ENCODE measurements at places on chromosomes 2 and 18.

- no peak for DNase-seq
These were observed 35.2 kb downstream of the CENPO start for GRCh38 chr2:24828238-24828996.

DNA sequence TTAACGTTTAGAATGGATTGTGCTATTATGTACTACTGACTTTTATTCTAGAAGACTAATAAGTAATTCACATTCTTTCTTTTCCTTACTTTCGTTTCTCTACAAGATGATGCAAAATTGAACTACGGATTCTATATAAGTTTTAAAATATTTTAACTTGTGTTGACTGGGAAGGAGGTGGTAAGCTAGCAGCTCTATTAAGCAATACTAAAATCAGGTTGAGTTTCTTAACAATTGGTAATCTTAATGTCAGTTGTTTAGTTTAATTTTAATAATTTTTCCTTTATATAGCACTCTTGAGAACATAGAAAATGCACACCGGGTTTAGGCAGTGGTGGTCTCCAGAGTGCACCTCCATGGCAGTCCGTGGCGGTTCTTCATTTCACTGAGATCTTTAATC, 215.2 kb downstream of the MCFD2 start:
- DNase-seq, result no peak

- no peak for DNase-seq
These were observed 39.9 kb downstream of the CENPO start for GRCh38 chr2:24832931-24833701.

DNA sequence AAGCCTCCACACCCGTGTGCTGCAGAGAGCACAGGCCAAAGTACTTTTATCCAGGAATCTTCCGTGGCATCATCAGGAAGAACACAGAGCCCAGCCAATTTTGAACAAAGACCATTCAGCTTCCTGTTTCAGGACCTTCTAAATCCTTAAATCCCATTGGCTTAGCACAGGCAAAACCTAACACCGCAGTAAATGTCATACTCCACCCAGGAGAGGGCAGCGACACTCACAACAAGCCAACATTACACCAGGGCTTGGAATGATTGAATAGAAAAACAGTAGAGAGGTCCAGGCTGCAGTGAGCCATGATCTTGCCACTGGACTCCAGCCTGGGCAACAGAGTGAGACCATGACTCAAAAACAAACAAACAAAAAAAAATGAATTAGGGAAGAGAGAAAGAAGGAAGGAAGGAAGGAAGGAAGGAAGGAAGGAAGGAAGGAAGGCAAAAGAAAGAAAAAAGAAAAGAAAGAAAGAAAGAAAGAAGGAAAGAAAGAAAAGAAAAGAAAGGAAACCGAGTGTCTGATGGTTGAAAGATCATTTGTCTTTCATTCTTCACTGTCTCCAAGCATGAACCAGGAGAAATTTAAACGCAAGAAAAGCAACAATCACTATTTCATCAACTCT, 144.6 kb upstream of the SATB2 start:
- DNase-seq, result no peak

DNA sequence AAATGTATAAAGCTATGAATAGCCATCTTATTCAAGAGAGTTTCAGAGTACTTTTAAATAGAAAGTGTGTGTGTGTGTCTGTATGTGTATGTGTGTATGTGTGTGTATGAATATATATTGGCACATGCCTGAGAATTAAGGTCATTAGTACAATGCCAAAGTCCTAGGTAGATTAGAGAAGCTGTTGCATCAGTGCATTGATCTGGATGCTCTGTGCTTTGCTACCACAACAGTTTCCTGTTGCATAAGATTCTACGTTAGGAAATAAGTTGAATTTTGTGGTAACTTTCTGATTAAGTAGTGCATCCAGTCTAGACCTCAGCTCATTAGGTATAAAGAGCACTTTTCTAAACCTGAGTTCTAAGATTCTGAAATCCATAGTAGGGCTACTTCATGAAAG, 1102.8 kb upstream of the KLHL29 start:
- DNase-seq, result no peak

DNA sequence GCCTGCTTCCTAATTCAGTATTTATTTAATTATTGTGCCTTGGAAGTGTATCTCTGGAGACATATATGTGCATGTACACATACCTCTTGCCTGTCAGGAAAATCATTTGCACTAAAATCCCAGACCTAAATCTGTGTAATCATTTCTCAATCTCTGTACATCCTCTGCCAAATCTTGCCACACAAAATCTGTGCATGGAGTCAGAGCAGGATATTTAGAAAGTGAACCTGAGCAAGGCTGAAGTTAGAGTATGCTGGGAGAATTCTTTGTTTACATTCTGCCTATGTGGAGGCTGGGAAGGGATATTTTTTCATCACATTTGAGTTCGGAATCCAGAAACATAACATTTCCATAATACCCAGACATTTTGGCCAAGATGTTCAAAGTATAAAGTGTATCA, 9.3 kb downstream of the XRCC5 start:
- DNase-seq, result no peak

- no peak for DNase-seq
These were observed 52.6 kb downstream of the SLC4A5 start for GRCh38 chr2:74290466-74291217.

DNA sequence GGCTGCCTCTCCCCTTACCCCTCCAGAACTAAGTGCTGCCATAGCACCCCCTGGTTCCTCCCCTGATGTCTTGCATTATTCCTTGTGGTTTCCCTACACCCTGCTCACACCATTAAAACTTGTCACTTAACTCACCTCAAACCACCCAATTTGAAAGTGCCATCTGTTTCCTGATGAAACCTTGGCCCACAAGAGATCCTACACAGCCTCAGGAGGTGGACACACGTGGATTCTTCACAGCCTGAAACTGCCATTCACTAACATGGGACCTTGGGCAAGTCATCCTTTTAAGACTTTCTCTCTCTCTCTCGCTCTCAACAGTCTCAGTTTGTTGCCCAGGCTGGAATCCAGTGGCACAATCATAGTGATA, 27.5 kb upstream of the FAM124B start:
- DNase-seq, result no peak

DNA sequence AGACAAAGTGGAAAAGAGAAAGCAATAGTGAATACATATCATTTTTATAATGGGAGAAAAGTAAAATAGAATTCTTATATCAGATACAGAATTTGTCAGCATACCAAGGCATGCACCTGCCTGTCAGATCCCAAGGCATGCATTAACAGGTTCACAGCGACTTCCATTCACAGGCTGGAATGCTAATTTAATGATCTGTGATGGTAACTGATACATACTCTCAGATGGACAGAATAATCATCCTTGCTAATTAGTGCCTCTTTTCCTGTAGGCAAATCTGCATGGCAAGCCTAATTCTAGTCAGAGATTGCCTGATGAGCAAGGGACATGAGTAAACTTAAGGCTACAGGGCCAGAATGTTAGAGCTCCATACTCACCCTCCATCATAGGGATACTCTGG, 76.1 kb downstream of the PRKRA start:
- DNase-seq, result no peak

DNA sequence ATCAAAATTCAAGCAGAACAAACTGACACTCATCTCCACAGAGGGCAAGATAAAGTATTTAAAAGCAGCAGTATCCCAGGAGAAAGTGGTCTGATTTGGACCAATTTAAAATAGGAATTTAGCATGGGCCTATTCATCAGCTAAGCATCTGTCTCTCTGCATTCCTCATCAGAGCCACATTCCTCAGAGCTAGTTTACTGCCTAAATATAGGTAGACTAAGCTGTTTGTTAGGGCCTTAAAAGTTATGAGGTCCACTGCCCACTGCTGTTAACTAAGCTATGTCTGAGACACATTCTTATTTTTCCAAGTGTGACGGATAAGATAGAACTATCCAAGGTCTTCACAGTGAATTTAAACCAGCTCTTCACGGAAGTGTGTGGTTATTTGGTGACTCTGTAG, 17.6 kb downstream of the NEB start:
- no peak for DNase-seq

DNA sequence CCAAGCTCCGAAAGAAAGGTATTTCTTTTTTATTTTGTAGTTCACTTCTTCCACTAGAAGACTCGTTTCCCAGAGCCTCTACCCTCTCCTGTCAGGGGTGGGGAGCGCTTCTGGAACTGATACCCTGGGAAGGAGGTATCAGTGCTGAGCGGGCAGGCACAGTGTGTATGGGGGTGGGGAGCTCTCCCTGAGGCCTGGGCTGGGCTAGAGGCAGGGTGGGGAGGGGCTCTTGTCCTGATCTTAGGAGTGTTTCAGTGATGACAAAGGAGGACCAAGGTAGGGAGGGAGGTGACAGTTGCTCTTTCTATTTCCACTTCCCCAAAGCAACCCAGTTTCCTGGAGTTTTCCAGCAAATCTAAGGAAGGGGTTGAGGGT, 65.4 kb downstream of the ARHGAP25 start:
- DNase-seq, result no peak

GRCh38 chr2:69097891-69098655, 85.1 kb downstream of the ANTXR1 start:
- DNase-seq, result no peak

GRCh38 chr2:74101574-74102300, 46.0 kb downstream of the BOLA3 start:
- no peak for DNase-seq

DNA sequence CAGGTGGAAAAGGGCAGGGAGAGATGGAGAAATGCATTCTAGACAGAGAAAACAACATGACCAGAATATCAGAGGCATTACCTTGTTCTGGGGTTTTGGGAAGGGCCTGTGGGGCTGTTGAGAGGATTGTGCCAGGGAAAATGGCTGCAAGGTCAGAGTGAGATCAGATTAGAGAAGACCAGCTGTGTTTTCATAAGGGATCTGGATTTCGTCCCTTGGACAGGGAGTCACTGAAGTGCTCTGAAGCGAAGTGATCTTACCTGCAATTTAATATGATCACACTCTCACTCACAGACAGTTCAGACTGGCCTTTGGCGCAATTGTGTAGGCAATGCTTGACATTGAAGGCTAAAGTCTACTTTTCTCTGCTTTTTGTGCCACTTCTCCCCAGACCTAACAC, 20.3 kb upstream of the REG3G start:
- DNase-seq, result no peak

DNA sequence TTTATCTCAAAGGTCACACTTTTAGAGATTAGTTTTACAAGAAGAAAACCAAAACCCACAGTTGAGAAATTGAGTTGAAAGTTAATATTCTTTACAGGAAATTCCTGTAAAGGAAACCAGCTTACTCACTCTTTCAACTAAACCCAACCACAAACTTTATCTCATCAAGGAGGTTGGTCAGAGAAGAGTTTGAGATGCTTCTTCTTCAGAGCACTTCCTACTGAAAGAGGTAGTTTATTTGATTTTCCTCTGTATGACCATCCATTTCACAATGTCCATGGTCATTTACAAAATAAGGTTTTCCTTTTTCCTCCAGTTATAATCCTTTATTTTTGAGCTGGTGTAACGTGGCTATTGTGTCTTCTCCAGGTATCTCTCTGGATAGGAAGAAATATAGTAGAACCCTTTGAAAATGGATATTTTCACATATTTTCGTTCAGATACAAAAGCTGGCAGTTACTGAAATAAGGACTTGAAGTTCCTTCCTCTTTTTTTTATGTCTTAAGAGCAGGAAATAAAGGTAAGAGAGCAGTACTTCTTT, 4.5 kb upstream of the IL18RAP start:
- no peak for DNase-seq

GRCh38 chr2:94774851-94775250, 96.4 kb upstream of the TEKT4 start:
- no peak for DNase-seq

DNA sequence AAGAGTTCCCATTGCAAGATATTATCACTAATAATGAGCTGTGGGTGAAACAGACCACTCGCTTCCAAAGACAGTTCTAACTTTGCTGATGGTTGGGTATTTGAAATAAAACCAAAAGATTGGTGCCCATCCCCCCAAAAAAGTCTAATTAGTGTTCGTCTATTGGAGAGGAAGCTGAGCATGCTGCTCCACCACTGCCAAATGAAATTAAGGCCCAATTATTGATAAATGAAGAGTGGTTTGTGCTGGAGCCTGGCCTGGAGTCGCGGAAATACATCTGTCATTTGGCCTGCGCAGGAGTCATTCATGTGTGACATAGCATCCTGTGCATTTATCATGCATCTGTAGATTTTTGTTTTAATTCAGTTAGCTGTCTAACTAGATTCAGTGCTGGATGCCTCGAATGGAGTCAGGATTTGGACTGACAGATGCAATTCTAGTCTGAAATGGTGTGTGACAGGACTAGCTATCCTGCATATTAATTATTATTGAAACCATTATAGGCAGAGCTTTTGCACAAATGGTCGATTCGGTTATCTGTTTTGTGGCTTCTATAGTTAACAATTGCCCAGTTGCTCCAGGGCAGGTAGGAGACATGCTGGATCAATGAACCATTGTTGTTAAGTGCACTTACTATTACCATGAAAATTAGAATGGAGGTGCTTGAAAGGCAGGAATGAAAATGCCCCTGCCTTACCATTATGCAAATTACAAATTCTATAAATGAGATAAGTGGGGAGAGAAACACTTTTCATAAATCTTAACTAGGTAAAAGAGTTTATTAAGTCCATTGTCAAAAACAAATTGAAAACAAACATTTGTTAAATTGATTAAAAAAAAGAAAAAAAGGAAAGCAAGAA, 450.4 kb upstream of the TCF4 start:
- no peak for DNase-seq

GRCh38 chr18:63451799-63452660, 24.7 kb upstream of the SERPINB5 start:
- DNase-seq, result no peak

- no peak for DNase-seq
These were observed 111.1 kb downstream of the SGPP2 start for GRCh38 chr2:222535477-222535876.

DNA sequence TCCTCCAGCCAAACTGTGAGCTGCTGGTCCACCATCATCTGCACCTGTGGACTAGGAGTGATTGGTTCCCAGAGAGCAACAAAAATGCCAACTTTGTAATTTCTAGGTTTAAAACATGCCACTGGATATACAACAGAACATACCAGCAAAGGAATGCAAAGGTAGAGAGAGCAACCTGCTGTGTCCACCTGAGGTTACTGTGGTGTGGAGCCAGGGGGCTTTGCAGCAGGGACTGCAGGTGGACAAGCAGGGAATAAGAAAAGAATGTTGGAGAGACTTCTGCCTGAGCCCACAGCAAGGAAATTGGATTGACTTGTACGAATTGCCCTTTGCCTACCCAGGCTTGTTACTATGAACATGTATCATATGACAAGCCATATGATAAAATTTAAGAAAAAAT, 345.2 kb upstream of the SPHKAP start:
- DNase-seq, result no peak
